Stimulated activated CD4-positive, alpha-beta T cell treated with anti-CD3 and anti-CD28 coated beads, TNF-alpha, amount 100 ng/mL, for 24 hours (primary cell): ENCODE measurements at places on chromosomes 2 and 18.

DNA sequence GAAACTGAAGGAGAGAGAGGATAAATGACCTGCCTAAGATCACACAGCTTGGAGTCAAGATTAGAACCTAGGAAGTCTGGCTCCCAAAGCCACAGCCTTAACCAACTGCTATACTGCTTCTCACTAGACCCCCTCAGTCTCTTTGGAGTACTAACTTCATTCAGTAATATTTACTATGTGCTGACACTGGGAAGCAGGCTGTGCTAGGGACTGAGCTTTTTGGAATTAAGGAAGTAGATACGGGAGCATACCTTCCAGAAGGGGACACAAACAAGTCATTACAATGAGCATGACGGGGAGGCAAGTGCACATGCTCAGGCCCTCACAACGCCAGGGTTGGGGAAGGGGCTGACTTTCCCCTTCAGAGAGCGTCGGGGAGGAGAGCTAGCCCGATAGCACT is 97.7 kb downstream of the INO80D start:
- DNase-seq = no peak

GRCh38 chr2:40113997-40114396 is 334.9 kb upstream of the THUMPD2 start:
- DNase-seq = no peak

DNA sequence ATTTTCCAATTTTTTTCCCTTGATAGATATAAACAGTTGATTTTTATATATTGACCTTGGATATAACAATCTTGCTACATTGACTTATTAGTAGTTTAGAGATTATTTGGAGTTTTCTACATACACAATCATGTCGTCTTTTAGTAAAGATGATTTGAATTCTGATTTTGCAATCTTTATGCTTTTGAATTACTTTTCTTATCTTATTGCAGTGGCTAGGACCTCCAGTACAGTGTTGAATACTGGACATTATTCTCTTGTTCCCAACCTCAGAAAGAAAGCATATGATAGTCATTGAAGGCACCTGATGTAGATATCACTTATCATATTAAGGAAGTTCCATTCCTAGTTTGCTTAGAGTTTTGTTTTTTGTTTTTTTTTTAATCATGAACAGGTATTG is 90.2 kb downstream of the RAB3GAP1 start:
- no peak for DNase-seq

DNA sequence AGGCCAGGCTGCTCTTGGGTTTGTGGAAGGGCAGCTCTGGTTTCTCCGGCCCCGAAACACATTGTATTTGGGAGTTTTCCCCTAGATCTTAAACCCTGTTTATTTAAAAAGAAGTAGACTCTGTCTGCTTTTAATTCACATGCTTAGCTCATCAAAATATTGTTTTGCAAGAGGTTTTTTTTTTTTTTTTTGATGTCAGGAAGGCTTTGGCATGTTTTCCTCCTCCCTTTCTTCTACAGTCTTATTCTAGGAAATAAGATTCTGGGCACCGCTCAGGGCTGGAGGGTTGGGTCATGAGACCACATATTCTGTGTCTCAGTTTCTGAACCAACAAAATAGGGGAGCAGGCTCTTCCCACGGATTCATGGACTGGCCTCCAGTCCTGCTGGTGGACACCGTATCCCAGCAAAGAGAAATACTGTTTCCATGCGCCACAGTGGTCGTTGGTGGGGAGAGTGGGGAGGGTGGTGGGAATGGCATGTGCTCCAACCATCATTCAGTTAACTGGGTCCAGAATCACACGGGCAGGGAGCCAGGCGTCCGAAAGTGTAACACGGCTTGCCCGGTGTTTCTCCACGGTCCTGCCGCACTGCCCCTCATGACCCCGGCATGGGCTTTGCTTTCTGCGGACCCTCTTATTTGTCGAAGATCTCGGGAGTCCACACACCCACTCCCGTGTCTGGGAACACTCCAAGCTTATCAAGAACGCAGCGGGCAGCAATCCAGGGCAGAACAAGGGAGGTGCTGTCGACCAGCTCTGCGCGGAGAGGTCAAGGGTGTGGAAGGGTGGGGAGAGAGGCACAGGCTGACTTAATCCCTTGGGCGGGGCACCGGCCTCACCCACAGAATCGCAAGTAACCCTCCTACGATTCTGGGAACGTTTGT is 176.7 kb downstream of the GLI2 start:
- no peak for DNase-seq

DNA sequence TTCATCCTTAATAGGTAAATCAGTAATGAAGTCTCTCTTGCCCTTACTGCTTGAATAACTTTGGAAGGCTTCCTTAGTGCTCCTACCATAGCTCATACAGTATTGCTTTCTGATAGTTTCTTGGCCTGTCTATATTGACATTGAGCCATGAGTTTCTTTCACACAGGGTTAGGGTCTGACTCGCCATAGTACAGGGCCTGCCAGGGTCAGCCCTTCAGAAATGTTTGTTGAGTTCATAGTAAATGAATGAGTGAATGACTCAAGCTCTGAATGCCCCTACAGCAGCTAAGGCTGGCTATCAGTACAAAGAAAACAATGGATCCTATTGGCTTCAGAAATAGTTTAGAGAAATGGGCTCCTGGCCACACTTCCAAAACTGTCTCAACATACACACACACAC is 65.0 kb upstream of the LRATD1 start:
- no peak for DNase-seq

DNA sequence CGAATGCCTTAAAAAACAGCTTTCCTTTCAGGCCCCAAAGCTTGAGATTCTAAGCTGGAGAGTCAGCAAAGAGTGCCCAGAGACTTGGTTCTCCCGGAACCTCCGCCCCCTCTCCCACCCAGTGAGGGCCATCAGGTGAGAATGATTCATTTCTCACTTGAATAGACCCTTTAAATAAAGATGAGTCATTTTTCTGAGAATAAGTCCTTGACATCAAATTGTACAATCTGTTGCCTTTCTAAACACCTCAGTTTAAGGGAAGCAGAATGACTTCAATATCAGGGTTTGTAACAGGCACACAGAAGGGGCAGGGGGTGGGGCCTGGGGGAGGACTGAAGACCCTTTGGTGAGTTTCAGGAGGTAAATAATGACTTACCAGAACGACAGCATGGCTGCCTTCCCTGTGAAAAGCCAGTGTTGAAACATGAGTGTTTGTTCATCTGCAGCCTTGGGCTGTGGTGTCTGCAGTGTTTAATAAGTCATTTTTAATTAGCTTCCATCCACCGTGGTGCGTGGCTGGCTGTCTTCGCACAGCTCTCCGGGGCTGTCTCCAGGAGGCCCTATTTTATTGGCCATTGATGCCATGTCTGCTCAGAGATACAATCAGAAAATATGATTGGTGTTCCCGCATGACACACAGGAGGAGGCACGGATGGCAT is 134.9 kb upstream of the ZNF236 start:
- no peak for DNase-seq

GRCh38 chr2:135095591-135095990 is 43.5 kb downstream of the RAB3GAP1 start:
- no peak for DNase-seq

DNA sequence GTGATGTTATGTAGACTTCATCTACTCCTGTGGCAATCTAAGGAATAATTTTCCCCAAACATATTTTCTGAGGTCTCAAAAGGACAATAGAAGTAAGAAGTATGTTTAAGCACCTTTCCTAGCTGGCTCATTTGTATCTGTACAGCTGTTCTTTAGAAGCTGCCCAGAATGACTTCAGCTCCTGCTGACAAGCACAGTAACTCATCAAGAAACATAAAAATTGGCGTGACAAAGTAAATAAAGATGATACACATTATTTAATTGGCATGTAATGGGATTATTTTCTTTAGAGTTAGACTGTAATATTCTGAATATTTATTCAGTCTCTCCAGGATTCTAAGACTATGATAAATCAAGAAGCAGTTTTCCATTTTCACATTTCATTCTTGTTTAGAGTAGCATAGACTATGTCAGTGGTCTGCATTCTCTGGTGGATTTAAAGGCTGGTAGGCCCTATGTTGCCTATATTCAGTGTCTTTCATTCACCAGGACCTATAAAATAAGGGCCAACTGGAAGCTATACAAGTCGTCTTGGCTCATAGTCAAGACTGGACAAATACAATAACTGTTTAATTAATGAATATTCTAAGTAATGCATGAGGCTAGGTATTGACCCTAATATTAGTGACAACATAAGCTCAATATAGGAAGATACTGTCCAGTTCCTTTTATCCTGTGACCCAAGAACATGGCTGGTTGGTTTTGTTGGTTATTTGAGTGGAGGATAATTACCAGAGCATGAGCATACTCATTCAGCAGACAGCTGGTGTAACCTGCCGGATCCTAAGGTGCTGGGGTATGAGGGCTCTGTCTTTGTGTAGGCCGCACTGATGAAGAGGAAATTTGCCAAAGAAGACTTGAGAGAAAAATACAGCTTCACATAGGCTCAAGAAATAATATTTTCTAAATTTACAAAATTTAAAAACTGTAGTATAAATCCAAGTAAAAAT is 107.0 kb downstream of the PDE1A start:
- DNase-seq = no peak
